Hematopoietic multipotent progenitor cell (in vitro differentiated cells): ENCODE measurements at places on chromosomes 2 and 18. TPM values are rescaled to one million over a fixed set of nuclear protein-coding genes. Genes with fewer than 3 reads are reported as not detected.

DCTN1 gene
- total RNA-seq: 98.3 TPM

CPS1 gene
- 0.54 TPM for total RNA-seq

COL3A1 gene
- total RNA-seq: not detected

GALNT5 gene
- total RNA-seq: 0.27 TPM

SETBP1 gene
- 16.2 TPM for total RNA-seq

PAX8 gene
- total RNA-seq: 1.3 TPM

LRRC30 gene
- not detected for total RNA-seq

HOXD12 gene
- not detected for total RNA-seq

SPDYA gene
- 0.27 TPM for total RNA-seq

PIEZO2 gene
- 1.3 TPM for total RNA-seq

ARL6IP6 gene
- 12.1 TPM for total RNA-seq

CCDC148 gene
- not detected for total RNA-seq

ANKRD36C gene
- 54.1 TPM for total RNA-seq

ABCG8 gene
- under 0.01 TPM for total RNA-seq

ABHD1 gene
- 1.9 TPM for total RNA-seq

KRTCAP3 gene
- 2.2 TPM for total RNA-seq

KCNG2 gene
- 14.8 TPM for total RNA-seq

RFTN2 gene
- under 0.01 TPM for total RNA-seq

TBR1 gene
- total RNA-seq: under 0.01 TPM

CCL20 gene
- not detected for total RNA-seq

B4GALT6 gene
- total RNA-seq: 12.1 TPM

SMAD4 gene
- 163 TPM for total RNA-seq

TNP1 gene
- total RNA-seq: not detected

CCDC102B gene
- 3.2 TPM for total RNA-seq

GPBAR1 gene
- total RNA-seq: 0.54 TPM

RTTN gene
- 13.5 TPM for total RNA-seq

REEP1 gene
- total RNA-seq: under 0.01 TPM

HIBCH gene
- 6.2 TPM for total RNA-seq

IL1RN gene
- total RNA-seq: 0.54 TPM

ABCA12 gene
- not detected for total RNA-seq

PRKAG3 gene
- total RNA-seq: not detected

AMER3 gene
- total RNA-seq: under 0.01 TPM

STPG4 gene
- total RNA-seq: not detected

CPO gene
- not detected for total RNA-seq

GMCL1 gene
- 12.1 TPM for total RNA-seq

CHRNG gene
- total RNA-seq: not detected

UCN gene
- 2.2 TPM for total RNA-seq

KIF3C gene
- 8.1 TPM for total RNA-seq

RIT2 gene
- not detected for total RNA-seq

CRYGD gene
- total RNA-seq: 5.7 TPM

ELOA2 gene
- total RNA-seq: not detected

VIT gene
- not detected for total RNA-seq

TMEM17 gene
- 2.4 TPM for total RNA-seq

SPEG gene
- 0.81 TPM for total RNA-seq

ASAP2 gene
- 4.3 TPM for total RNA-seq

CNDP1 gene
- not detected for total RNA-seq
